HL-60 (cell line): ENCODE measurements at places on chromosomes 13 and 19.

DNA sequence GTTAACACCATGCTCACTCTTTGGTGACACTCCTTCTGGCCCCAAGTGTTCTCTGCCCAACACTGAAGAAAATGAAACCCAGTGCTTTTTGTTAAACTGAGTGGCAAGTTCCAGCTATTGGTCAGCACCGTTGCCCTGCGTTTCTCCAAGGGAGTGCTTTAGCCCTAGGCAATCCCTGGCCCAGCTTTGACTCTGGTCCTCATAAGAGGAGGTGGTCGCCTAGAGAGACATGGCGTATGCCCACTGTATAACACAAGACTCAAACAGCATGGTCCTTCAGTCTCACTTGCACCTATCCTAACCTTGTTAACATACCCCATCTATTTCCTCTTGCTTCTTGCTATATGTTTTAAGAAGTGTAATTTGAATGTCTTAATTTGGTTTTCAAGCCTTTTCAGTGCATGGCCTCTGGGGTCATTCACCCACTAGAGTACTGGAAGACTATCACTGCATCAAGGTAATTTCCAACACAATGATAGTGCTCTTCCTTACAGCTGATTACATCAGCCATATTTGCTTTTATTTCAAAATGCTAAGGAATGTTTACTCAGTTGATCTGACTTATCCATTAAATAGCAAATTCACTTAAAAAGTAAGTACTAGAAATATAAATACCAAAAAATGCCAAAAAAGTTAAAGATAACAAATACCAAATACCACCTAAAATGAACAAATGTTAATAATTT is 190.5 kb upstream of the SOX21 start:
- no peak for DNase-seq

GRCh38 chr19:14686411-14686810 is 3.4 kb upstream of the ZNF333 start:
- peak; percentile 47 for DNase-seq

- DNase-seq = no peak
Observed at GRCh38 chr13:27135023-27135422, 36.6 kb downstream of the USP12 start.

DNA sequence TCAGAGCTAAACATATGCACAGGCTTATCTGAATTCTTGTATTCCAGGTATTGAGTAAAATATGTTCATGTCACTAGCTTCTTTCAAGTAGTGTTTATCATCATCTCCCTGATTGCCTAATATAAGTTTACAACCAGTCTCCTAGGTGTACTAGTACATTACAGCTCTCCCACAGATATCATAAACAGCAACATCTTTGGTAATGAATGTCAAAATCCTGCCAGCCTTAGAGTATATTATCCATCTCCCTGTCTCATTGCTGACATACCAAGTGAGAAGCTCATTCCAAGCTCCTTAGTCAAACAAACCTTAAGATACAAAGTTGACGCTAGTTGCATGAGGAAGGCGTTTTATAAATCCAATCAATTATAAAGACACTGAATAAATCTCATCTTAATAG is 689.1 kb upstream of the GPC6 start:
- no peak for DNase-seq

GRCh38 chr13:27280841-27281240 is 10.2 kb downstream of the RASL11A start:
- no peak for DNase-seq

GRCh38 chr13:102536196-102536595 is 60.6 kb upstream of the TPP2 start:
- DNase-seq = no peak

- no peak for DNase-seq
Observed at GRCh38 chr13:23434491-23434890, 989 bp upstream of the SACS start.

DNA sequence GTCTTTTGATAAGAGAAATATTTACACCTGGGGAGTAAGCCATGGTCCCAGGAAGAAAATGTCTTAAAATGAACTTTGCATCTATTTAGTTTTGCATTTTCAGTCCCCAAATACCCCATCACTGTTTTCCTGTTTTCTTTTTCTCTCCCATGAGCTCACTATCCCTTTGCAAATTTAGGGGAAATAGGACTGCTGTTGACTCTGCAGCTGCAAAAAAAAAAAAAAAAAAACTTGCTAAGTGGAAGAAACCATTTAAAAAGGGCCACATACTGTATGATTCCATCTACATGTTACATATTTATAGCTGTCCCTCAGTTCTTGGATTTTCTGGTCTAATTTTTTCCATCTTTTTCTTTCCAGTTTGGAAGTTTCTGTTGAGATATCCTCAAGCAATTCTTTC is 98.2 kb upstream of the SERP2 start:
- DNase-seq = no peak

- DNase-seq = no peak
Observed at GRCh38 chr19:18234194-18234593, 8.0 kb upstream of the PDE4C start.

GRCh38 chr19:16851031-16851712 is 22.0 kb downstream of the SIN3B start:
- DNase-seq = no peak

DNA sequence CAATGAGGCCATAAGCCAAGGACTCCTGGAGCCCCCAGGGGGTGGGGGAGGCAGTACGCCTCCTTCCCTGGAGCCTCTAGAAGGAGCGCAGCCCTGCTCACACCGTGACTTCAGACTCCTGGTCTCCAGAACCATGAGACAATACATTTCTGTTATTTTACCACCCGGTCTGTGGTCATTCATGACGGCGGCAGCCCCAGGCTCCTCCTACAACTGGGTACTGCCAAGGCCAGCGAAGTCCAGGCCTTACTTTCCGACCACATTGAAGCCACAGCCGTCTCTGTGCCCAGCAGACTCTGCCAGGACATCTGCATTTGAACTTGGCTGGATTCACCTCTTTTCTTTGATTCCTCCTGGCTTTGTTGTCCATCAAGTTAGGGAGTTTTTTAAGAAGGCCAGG is 10.5 kb downstream of the GNG7 start:
- DNase-seq = no peak
